Activated naive CD8-positive, alpha-beta T cell treated with anti-CD3 and anti-CD28 coated beads, Interleukin-2, amount 50 U/mL, for 16 hours (primary cell): ENCODE measurements at places on chromosomes 3 and 15.

GRCh38 chr3:188236271-188236670 is 82.3 kb downstream of the LPP start:
- no peak for DNase-seq

DNA sequence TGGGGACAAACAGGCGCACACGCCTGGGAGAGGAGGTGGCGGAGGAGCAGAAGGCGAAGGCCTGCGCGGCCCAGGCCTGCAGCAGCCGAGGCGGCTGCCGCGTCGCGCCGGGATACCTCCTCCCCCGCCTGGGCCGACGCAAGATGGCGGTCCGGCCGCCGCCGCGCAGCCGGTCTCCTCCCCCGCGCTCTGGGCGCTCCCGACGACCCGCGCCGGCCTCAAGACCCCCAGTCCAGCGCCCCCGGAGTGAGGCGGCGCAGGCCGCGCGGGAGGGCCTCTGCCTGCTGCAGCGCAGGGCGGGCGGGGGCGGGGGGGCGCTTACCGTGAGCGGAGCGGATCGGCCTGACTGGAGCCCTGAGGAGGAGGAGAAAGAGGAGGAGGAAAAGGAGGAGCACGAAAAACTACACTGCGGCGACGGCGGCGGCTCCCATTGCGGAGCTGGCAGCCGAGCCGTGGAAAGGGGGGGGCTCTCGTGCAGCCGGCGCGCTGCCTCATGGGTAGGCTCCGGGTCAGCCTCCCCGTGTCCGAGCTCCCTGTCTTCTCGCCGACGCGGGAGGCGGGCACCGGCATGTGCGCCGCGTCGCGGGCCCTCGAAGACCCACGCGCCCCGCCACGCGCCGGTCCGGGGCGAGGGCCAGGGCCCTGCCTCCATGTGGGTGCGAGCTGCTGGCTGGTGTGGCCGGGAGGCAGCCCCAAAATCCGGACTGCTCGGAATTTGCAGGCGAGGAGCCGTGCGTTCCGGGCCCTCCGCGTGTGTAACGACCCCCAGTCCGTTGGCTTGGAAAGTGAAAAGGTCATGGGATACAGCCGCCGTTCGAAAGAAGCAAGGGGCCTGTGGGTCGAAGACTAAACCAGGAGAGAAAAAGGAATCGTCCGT is at the start of gene ZNF280D:
Gene ZNF280D, minus strand, starts transcription at position 374 of the 877 bp plus-strand sequence. CDS start 26,400 bp downstream, outside the sequence.
- peak; percentile 57 for DNase-seq

DNA sequence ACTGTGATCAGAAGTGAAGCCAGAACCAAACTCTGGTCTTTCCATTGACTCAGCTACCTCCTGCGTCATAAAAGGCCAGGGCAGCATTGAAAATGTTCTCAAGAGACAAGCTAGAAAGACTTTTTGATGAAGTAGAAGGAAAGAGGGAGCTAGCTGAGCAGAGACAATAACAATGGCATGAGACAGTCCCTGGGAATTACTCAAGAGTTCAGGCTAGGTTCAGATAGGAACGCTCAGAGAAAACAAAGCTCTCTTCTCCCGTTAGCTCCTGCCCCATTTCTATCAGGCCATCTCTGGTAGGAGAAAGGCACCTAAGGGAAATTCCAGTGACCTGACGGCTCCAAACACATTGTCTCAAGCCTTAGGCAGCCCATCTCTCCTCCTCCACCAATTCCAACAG is 7.0 kb upstream of the OXTR start:
- no peak for DNase-seq

DNA sequence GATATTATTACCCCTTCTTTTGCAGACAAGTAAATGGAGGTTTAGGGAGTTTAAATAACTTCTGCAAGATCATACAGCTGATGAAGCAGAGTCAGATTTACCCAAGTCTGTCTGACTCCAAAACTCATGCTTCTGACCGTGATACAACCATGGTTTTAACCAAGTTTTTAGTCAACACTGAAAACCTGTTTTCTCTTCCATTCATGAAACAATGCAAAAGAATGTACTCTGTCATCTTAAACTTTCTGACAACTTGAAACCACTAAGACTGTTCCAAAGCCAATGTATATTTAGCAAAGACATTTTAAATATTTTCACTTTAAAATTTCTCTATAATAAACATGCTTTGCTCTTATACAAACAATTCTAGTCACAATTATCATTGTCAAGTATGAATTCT is 77.0 kb upstream of the RBMS3 start:
- DNase-seq: no peak

GRCh38 chr15:58632789-58633188 is 116.7 kb downstream of the ADAM10 start:
- no peak for DNase-seq

DNA sequence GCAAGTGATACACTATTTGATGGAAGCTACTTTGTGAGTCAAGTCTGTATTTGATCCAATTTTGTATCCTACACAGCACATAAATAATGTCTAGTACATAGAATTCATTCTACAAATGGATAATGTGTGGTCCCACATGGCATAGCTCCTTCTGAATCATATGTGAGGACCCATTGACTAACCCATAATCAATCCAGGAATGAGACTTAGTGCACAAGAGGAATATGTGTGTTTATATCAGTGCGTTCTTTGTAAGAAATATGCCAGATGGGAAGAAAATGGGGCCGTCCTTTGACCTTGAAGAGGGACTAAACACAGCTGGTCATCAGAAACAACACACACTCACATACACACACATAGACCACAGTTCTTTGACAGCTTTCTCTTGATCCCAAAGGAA is 282.7 kb upstream of the SEMA6D start:
- no peak for DNase-seq

DNA sequence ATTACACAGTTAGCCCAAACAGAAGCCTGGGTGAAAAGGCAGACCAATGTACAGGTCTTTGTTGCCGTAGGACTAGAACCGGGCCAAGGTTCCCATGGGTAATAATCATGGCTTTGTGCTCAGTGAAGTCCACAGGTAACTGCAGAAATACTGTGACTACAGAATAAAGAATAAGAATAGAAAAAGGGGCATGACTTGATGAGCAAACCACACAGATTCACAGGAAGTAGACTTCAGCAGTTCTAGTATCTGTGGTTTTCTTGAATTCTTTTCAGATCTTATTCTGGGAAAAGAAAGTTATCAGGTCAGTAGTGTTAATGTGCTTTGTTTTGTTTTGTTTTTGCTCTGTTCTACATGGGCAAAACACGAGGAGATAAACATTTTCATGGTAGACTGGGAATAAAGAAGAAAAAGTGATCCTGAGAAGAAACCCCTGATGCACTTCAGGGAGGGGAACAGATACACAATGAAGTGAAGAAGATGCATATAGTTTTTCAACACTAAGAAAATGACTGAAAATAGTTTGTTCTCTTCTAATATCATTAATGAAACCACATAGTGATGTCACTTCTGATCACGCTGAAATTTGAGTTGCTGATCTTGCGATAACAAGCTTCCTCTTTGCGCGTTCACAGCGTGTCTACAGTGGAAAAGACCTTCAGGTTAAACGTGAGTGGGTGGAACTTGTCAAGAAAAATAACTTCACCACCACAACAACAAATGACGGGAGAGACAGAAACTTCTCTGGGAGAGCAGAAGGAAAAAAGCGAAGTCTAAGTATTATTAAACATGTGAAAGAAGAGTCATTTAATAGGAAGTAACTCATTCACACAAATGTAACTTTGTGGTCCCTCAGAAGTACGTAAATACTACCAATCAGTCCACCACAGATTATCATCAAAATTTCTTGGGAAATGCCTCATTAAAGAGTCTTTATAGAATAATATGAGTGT is 315.8 kb upstream of the SATB1 start:
- DNase-seq: peak; percentile 21

DNA sequence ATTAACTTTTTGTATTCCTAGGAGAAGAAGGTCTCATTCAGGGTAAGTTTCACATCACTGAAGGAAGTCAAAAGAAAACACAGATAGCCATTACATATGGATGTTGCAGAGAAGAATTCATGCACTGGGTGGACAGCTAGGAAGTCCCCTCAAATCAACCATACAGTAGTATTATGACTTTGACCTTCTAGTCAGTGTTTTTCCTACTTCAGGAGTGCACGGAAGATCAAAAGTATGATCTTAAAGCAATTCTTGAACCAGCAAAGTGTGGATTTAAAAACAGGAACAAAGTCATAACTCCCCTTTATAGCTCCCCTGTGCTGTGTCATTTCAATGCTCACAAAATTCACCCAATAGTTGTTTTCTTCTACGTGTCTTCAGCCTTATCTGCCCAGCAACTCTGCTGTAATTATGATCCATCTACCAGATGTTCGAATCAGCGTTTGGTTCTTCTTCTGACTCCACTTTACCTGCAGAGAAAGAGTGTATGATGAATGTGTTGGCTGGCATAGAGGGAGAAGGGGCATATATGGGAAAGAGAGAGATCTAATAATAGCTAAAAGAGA is 118.1 kb upstream of the MEIS2 start:
- no peak for DNase-seq

GRCh38 chr3:42500909-42501308 is 1.5 kb upstream of the VIPR1 start:
- DNase-seq: no peak

GRCh38 chr3:177396733-177397132 is 199.5 kb upstream of the TBL1XR1 start:
- no peak for DNase-seq

- no peak for DNase-seq
Measured at GRCh38 chr3:177679568-177680471, 482.5 kb upstream of the TBL1XR1 start.

DNA sequence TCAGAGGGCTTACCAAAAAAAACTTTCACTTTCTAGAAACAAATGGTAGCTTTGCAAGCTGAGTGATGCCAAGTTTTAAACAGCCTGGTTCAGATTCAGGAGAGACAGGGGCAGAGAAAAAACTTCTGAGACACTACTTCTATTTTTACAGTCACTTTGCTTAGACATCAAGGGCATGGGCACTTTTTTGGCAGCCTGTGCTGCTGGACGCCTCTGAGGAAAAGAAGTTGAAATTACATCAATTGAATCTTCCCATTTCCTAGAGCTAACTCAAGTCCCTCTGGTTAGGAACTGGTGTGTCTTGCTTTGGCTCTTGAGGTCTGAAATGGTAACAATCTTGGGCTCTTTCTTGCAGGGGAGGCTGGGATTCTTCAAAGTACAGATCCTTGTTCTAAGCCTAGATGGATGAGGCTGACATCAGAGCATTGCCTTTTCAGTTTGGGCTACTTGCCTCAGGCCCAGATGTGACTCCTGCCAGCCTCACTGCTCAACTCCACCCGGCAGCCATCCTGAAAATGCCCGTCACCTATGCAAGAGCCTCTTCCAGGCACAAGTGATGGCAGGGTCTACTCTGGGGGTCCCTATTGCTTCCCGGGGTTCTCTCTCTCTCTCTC is 357.5 kb downstream of the FOXP1 start:
- DNase-seq: no peak

DNA sequence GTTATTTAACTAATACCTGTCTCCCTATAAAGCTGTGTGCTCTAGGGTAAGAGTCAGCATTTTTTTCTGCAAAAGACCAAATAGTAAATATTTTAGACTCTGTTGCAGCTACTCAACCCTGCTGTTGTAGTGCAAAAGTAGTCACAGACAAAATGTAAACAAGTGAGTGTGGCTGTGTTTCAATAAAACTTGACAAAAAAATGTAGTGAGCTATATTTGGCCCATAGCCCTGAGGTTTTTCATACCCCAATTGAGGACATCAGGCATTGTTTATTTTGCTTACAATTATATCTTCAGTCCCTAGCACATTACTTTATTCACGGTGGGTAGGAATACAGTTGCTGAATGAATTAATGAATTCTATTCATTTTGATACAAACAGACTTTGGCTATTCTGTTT is 58.7 kb upstream of the TBC1D5 start:
- DNase-seq: no peak

GRCh38 chr3:181382656-181383055 is 329.1 kb upstream of the SOX2 start:
- DNase-seq: no peak

- no peak for DNase-seq
Measured at GRCh38 chr15:43775411-43775965, 1.3 kb downstream of the ELL3 start.

GRCh38 chr3:76700323-76700722 is 339.6 kb upstream of the ROBO2 start:
- no peak for DNase-seq

DNA sequence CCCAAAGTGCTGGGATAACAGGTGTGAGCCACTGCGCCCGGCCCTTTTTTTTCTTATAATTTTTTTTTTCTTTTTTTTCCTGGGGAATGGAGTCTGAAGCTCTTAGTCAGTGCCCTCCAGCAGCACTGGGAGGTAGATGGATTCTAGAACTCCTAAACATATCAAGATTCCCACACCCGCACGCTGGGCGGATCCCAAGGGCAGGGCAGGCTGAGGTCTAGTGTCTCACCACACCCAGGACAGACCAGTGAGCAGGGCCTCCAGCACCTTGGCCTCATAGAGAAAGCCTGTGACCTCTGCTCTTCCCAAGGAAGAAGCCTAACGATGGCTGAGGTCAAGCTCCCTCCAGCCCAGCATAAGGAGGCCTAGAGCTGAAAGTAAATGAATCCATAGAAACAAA is 153.7 kb upstream of the MEF2A start:
- DNase-seq: no peak

GRCh38 chr3:112615989-112616731 is 24.8 kb downstream of the CCDC80 start:
- no peak for DNase-seq

DNA sequence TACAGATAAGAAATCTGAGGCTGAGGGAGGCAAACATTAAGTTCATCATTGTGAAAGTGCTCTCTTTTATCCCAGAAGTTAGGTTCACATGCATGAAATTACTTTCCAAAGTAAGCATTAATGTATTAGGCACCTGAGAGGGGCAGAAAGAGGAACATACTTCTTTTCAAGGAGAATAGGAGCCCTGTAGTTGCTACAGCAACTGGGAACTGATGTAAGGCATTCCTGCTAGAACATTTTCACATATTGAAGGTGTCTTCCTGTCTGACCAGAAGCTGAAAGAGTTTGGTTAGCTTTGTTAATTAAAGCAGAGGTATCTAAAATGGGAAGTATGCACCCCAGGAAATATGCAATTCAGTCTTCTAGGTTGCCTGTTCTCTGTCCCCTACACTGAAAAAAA is 65.5 kb upstream of the ZBTB20 start:
- DNase-seq: no peak

GRCh38 chr3:48759071-48759470 is 42.0 kb upstream of the IP6K2 start:
- DNase-seq: no peak

- DNase-seq: no peak
Measured at GRCh38 chr15:89184886-89185526, 36.4 kb downstream of the RLBP1 start.

- DNase-seq: no peak
Measured at GRCh38 chr15:59401824-59402569, 29.3 kb upstream of the MYO1E start.

DNA sequence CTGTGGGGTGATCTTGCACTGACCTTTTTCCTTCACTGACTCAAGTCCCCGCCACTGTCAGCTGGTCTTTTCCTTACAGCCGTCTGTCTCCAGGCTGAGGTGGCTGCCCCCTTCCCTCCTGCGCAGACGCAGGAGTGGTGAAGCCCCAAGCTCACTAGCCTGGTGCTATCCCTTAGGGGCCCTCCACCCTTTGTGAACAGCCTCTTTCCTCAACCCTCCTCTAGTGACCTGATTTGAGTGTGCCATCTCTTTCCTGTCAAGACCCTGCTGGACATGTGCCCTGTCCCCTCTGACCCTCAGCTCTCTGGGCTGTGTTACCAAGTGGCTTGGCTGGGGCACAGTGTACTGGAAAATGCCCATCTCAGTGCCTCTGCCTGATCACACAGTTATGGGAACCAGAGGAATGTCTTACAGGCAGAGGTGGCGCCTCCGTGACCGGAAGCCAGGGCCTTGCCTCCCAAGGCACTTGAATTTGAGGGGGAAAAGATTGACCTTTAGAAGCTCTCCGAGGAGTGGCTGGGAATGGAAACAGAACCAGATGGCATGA is 8.7 kb downstream of the KBTBD13 start:
- no peak for DNase-seq

- DNase-seq: no peak
Measured at GRCh38 chr3:103873897-103874545, 1439.2 kb downstream of the ZPLD1 start.
